ENCODE measurements at places on chromosomes 4 and X.

GRCh38 chrX:57380026-57380796 lies 93.7 kb downstream of the FAAH2 start:
- DNase-seq, result no peak

GRCh38 chrX:110407910-110408545 lies 49.4 kb downstream of the RTL9 start:
- DNase-seq, result peak; percentile 68

DNA sequence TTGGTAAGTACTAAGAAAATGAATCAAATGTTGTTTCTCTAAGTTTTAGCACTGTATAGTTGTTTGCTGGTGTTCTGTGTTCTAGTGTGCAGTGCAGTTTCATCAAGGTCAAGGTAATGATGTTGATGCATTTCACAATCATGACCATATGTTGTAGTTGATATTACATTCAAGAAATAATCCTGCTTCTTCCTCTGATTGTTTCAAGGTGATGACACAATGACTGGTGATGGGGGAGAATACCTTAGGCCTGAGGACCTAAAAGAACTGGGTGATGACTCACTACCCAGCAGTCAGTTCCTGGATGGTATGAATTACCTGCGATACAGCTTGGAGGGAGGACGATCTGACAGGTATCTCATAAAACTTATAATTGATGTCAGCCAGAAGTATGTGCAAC lies 261.6 kb downstream of the ANK2 start:
- DNase-seq, result peak; percentile 24

DNA sequence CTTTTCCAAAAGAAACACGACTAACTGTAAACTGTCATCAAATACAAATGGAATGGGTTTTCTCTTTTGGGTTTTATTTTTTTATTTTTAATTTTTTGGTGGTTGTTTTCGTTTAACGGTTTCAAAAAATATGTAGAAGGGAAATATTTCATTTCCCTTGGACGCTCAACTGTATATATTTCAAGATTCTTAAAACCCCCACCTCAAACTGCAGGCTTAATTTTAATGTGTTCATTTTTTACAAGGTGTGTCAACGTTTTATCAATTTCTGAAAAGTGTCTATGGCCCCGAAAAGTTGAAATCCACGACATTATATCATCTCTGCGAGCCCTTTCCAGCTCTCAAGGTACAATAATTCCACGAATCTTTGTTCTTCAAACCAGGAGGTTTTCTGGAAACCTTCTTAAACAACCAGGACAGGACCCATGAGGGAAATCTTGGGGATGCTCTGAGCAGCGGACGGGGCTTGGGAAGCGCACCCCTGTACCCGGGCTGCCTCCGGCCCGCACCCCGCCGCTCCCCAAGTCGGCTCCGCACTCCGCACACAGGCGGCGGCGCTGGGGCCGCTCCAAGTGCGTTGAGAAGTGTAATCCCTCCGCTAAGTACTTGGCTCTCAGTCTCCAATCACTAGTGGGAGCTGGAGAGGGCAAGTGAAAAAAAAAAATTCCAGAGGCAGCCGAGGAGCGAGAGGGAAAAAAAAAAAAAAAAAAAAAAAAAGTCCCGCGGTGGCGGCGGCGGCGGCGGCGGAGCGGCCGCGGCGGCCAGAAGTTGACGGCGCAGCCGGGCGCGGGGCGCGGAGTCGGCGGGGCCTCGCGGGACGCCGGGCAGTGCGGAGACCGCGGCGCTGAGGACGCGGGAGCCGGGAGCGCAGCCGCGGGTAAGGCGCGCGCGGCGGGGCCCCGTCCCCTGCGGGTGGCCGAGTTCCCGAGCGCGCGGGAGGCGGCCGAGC lies at the start of gene BMPR1B:
TSS of gene BMPR1B (plus strand) at position 764 of the 949 bp plus-strand sequence. CDS start 346,470 bp downstream, outside the sequence.
- peak; percentile 83 for DNase-seq

- no peak for DNase-seq
These were observed 218.3 kb downstream of the SOWAHB start for GRCh38 chr4:76679691-76680090.

GRCh38 chrX:70354716-70355115 lies 64.8 kb downstream of the KIF4A start:
- peak; percentile 57 for DNase-seq

DNA sequence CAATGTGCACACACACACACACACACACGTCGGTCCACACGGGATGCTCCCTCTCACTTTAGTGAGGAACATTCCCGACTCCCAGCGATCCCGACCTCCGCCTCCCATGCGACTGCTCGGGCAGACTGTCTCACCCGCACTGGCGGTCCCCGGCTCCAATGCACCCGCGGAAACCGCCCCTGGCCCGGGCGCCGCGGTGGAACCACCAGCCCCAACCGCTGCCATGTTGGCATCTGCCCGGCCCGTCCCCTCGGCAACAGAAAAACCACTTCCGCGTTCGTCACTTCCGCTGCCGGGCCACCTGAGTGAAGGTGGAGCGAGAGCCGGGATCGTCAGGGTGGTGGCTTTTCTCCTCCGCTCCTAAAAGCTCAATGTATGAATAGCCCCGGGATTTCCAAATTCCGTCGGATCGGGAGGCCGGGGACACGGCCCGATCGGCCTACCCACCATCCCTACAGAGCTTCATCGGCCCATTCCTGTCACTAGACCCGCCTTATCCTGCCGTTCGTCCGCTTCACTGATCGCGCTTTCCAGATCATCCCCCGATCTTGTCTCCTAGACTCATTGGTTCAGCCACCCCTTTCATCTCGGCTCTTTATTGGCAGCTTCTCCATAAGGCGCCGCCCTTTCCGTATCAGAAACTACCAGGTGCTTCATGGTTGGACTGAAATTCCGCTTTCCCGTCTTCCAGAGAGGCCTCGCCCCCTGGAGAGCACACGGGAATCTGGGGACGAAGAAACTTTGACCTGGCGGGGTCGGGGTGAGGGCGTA lies at the start of gene SLC35A2:
TSS of gene SLC35A2 (minus strand) at position 235 of the 771 bp plus-strand sequence. CDS start at position 225, 10 bp downstream.
- DNase-seq, result peak; percentile 61

- no peak for DNase-seq
These were observed 263.8 kb downstream of the ARHGAP24 start for GRCh38 chr4:85738721-85739120.

DNA sequence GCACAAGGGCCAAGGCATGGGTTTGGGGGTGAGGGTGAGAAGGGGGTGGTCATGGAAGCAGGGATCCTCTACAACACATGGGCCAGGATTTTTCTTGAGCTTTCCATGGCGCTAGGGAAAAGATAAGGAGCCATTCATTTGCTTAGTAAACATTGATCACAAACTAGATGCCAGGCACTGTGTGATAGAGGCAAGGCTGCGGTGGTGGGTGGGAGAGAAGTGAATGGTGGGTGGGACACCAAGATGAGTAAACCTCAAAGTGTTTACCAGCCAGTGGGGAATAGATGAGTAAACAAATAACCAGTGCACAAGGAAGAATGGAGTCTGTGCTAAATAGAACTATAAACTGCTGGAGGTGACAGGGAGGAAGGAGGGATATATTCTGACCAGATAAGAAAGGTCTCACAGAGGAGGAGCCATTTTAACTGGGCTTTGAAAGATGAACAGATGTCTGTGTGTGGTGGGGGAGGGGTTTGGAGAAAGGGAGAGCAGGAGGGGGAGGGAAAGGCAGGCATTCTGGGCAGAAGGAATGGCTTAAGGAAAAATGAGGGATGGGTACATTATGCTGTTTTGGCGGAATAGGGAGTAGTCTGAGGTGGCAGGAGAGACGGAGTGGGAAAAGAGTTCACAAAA lies 48.0 kb upstream of the LAS1L start:
- DNase-seq, result no peak

GRCh38 chr4:15963001-15963451 lies at the start of gene FGFBP2:
FGFBP2 (minus strand) TSS chr4:15963175; CDS start chr4:15963129, 46 bp downstream.
- DNase-seq, result peak; percentile 58

DNA sequence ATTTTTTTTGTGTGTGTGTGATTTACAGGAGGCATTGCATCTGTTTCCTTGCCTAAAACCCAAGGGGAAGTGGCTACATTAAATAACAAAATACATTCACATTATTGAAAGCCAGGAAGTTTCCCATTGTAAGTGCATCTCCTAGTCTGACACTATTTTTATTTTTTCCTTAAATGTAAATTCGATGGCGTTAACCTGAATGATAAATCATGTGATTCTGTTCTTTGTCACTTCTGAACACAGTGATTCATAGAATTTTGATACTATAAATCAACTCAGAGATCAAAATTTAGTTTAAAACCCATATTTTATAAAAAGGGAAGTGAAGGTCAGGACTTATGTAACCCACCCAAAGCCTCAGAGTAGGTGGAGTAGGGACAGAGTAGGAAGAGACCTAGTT lies 258.1 kb downstream of the GABRG1 start:
- no peak for DNase-seq

DNA sequence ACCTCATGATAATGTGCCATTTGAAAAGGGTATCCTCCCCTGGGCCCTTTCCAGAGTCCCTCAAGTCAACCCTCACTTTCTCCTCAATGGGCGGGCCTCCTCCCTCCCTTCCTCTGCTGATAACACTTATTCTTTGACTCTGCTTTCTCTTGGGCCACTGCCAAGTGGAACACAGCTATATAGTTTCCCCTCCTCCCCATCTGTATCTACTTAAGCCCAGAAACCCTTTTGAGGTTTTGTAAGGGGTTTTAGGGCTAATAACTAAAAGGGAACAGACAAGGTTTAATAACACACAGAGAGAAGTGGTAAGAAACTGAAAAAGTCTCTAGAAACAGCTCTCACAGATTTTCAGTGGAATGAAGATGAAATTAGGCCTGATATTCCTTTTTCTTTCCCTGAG lies 116.7 kb downstream of the GPC3 start:
- DNase-seq, result no peak

DNA sequence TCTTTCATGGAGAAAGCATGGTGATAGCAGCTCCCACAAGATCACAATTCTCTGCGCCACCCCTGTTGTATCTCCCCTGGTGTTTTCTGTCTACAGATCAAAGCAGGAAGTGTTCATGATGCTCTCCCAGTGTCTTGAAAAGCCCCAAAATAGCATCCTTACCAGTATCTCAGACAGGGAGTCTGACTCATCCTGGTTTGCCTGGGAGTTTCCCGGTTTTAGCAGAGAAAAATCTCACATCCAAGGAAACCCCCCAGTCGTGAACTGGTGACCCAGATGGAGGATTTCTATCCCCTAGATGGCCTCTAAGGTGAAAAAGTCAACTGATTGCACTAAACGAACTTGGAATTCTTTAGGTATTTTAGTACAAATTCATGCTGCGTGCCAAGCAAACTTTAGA lies 64.3 kb upstream of the NR0B1 start:
- DNase-seq, result no peak

GRCh38 chr4:13527192-13527980 lies 16.9 kb downstream of the NKX3-2 start:
- DNase-seq, result no peak

DNA sequence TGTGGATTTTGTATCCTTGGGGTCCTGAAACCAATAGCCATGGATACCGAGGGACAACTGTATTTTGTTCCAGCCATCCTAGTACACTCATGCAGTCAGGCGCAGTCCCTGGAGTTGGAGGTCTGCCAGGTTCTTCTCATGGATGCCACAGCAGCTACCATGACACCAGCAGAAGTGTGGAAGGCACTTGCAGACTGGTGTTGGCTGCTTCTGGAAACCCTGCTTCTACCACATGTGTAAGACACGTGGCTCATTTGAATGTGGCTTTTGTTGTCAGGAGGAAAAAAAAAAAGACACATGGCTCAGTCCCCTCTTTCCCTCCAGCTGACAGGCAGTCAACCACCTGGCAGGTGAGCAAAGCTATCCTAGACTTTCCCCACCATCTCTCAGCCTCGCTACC lies 19.4 kb downstream of the DRD5 start:
- no peak for DNase-seq

GRCh38 chrX:118115953-118116712 lies 477 bp downstream of the KLHL13 start:
- DNase-seq, result no peak

- peak; percentile 71 for DNase-seq
These were observed 6.4 kb upstream of the SMIM9 start for GRCh38 chrX:154840856-154841255.

- DNase-seq, result no peak
These were observed 28.3 kb downstream of the TXLNG start for GRCh38 chrX:16814597-16814996.

GRCh38 chr4:189656641-189657040 lies 284.0 kb upstream of the FRG1 start:
- DNase-seq, result peak; percentile 1

- DNase-seq, result no peak
These were observed 18.6 kb downstream of the ITGB1BP2 start for GRCh38 chrX:71320126-71320525.

DNA sequence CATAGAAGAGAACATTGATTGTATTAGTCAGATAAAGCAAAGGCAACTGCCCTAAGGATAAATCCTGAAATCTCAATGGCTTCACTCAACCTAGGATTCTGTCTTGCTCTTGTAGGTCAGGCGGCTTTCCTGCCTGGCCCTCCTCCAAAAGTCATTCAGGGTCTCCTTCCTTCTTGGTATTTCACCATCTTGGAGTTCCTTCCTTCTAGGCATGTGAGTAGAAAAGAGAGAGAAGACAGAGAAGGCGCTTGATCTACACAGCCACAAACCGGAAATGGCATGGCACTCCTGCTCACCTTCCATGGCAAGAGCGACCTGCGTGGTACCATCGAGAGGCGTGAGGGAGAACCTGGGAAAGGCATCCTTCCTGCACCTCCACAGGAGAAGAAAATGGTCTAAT lies 45.3 kb upstream of the HELT start:
- no peak for DNase-seq

GRCh38 chr4:1325176-1325480 lies 21.9 kb upstream of the UVSSA start:
- DNase-seq, result no peak

DNA sequence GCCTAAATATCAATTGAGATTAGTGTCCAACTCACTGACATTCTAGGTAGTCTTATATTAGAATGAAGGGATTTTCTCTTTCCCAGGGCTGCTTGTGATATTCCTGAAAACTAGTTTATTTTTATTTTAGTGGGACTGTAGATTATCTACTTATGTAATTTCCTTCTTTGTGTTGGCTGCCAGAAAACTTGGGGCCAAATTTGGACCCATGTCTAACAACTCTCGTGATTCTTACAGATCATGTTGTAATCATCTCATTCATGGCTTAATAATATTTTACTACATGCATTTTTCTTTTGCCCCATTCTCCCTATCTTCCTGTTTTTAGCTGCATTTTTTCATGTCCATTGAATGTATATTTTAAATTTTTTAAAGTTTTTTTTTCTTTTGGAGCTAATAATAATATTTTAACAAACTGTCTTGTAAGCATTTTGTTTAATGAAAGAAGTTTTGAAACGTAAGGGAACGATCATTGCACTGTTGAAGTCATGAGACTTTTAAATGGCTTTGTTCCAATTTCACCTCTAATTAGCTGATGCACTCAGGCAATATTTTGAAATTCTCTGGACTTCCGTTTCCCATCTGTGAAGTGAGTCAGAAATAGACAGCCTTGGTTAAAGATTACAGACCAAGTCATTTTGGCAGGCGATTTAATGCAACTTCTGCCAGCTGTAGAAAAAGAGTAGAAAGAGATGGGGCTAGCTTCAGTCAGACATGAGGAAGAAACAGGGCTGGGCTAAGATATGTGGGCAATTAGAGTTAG lies 14.3 kb upstream of the TDO2 start:
- peak; percentile 91 for DNase-seq

DNA sequence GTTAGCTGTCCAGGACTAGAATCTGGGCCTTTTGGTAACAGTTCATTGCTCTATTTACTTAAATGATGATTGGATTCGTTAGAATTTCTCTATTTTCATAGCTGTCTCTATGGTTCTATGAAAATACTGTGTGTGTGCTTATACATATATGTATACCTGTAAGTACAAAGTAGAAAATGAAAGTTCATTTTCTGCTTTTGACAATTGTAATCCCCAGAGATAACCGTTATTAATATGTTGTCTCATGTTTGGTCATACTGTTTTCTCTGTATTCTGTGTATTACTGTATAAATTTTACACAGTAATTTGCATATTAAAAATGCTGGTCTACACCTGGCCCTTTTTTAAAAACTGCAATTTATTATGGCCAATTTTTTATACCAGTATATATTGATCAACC lies 55.4 kb downstream of the CLCN3 start:
- no peak for DNase-seq

- DNase-seq, result no peak
These were observed 1607.4 kb downstream of the C4orf33 start for GRCh38 chr4:130703211-130703935.
